ENCODE measurements at places on chromosomes 7 and 10.

DNA sequence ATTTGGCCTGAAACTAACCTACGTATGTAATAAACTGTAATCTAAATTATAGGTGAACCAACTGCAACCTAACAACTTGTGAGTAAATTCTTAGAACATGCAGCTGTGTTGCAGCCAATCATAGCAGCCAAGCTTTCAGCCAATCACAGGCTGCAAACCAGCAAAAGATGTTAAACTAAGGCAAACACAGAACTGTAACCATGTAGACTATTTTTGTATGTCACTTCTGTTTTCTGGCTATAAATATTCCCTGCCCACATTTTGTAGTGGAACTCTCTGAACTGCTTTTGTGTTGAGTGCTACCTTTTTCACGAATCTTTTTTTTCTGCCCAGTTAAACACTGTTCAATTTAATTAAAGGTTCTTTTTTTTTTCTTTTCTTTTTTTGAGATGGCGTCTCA lies 28.2 kb upstream of the ZPBP start:
- no peak for DNase-seq

- no peak for DNase-seq
Observed at GRCh38 chr7:45922810-45923209, 1.7 kb upstream of the IGFBP3 start.

DNA sequence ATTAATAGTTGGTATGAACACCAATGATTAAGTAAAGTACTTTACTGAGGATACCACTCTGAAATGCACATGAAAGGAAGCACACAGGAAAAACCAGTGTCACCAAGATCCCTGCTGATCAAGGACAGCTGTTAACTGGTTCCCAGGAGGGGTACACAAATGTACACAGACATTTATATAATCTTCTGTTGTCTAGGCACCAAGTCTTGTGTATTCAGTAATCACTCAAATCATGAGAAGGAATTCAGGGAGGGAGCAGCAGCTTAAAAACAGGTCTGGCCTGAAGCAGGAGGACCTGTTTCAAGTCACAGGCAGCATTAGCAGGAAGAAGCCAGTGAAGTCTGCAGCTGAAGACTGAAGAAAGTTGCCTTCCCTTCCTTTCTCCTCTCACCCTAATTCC lies 18.7 kb downstream of the MPP7 start:
- no peak for DNase-seq

- no peak for DNase-seq
Observed at GRCh38 chr10:6064119-6064518, 2.0 kb upstream of the IL2RA start.

DNA sequence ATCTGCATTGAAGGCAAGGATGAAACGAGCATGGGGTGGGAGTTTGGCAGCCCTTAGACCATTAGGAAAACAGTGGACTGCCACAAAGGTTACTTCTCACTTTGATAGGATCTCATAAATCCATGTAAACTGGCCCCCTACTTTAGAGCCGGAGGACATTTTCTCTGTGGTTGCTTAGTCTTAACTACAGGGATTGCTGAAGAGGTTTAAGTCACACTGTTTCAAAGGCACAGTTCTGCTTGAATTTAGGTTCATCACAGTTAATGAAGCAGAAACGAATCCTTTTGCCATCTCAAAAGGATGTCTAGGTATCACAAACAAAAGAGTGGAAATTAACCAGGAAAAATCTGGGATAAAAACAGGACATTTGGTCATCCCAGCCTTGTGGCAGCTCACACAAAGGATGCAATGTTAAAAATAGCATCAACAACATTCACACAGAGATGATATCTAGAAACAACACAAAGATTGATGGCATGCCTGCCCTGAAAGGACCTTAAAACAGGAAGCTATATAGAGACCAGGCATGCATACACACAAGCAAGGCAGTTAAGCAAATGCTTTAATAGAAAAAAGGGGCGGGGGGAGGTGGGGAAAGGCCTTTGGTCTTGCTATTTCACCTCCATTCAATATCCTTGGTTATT lies 74.0 kb downstream of the DOCK4 start:
- no peak for DNase-seq

DNA sequence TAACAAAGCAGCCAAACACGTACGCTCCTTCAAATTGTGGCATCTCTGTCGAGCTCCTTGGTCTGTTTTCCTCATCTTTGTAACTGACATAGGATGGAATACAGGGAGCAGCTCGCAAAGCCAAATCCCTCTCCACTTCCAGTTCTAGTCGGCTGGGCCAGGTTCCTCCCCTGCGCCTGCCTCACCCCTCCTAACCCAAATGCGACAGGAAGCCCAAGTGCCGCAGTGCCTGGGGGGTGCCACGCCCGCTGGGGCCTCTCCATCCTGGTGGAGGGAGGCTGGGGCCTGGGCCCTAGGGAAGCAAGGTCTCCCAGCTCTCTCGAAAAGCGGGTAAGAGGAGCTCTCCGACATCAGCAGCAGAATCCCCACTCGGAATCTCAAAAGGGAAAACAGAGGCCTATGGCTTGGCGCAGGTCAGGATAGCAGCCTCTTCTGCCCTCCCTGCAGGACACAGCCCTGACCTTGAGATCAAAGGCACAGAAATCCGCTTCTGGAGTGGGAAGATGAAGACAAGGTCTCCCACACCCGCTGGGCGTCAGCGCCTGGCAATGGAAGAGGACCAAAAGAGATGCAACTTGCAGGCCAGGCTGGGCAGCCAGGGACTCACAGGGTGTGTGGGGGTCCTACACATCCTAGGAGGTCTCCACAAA lies 165.8 kb downstream of the NRF1 start:
- DNase-seq: no peak

DNA sequence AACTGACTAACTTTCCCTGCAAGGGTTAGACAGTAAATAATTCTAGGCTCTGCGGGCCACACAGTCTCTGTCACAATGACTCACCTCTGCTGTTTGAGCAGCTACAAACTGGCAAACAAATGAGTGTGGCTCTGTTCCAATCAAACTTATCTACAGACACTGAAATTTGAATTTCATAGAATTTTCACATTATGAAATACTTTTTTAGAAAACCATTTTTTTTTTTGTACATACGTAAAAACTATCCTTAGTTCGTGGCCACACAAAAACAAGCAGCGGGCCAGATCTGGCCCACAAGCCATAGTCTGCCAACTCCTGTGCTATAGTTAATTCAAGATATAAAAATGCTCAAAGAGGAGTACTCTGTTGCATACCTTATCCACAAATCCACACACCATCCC lies 32.6 kb downstream of the PIP4K2A start:
- DNase-seq: no peak

DNA sequence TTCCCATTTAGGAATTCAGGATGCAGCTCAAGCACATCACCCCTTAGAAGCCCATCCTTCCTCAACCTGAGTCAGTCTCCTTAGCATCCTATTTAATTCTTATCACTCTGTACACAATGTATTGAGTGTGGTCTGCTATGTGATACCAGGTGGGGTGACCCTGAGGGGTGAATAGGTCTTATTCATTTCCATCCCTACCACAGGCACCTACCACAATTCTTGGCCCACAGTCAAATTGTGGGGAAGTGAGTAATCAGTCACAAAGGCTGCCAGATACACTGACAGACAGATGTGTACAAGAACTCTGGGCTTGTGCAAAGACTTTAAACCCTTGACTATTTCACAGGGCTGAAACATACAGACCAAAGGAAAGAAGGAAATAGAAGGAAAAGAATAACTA lies 560.5 kb downstream of the PARD3 start:
- no peak for DNase-seq

DNA sequence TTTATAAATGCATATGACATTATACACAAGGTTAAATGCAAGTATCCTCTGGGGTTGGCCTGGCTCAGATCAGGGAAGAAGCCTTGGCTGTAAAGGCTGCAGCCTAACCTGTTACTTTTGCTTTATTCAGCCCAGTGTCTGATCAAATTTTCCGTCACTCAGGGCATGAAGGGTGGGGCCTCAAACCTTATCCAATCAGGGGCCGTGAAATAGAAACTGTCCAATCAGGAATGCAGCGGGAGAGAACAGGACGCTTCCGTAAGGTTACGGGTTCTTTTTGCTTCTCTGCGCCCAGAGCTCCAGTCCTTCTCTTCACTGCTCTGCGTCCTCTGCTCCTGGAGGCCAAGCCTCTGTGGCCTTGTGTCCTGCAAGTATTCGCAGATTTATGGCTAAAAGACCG lies at the start of gene ZNF716:
TSS of gene ZNF716 (plus strand) at position 274 of the 400 bp plus-strand sequence. CDS start at position 386, 112 bp downstream.
- DNase-seq: no peak

GRCh38 chr10:56496186-56496486 lies 135.1 kb upstream of the ZWINT start:
- no peak for DNase-seq

- DNase-seq: peak; percentile 18
Observed at GRCh38 chr7:2041496-2042367, 191.0 kb downstream of the MAD1L1 start.

- no peak for DNase-seq
Observed at GRCh38 chr7:69204943-69205342, 393.3 kb upstream of the AUTS2 start.

- DNase-seq: no peak
Observed at GRCh38 chr10:104146882-104147281, 24.9 kb downstream of the SFR1 start.

GRCh38 chr10:43702213-43702935 lies 53.7 kb upstream of the ZNF32 start:
- DNase-seq: no peak

DNA sequence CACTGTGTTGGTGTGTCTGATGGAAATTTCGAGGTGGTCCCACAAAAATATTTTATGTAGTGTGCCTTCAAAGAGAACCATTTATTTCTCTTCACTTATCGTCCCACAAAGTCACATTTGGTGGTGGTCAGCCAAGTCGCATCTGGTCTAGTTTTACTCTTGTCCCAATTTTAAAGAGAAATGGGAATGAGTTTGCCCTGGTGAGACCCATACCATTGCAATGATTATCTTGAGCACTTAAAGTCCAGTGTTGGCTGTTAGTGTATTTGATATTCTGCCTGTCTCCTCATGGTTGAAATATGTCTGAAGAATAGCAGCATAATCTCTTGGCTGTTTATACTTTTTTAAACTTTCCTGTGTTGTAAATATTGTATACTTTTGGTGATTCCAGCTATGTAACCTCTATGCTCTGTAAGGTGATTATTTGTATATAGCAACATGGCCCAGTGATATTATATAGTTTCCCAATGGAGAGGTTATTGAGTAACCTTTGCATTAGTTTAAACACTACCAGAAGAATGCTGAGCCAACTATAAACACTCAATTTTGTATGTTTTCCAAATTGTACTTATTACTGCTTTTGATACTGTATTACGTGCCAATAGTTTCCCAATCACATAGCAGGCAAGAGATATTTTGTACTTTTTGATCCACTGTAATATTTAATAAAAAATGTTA lies 172.2 kb downstream of the RTKN2 start:
- DNase-seq: no peak

DNA sequence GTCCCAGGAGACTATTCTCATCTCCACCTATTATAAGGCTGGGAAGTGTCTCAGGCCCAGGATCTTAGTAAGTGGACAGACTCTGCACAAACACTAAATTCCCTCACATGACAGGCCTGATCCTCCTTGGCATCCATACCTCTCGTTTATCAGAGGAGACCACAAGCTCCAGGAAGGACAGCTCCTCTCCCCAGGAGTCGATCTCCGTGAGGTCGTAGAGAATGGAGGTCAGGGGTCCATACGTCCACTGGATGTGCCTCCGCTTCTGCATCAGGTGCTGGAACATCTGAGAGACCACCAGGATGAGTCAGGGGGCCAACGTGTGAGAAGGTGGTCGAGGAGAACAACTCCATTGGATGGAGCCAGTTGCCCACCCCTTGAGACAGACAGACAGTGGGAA lies 5.6 kb downstream of the TRPV5 start:
- no peak for DNase-seq

DNA sequence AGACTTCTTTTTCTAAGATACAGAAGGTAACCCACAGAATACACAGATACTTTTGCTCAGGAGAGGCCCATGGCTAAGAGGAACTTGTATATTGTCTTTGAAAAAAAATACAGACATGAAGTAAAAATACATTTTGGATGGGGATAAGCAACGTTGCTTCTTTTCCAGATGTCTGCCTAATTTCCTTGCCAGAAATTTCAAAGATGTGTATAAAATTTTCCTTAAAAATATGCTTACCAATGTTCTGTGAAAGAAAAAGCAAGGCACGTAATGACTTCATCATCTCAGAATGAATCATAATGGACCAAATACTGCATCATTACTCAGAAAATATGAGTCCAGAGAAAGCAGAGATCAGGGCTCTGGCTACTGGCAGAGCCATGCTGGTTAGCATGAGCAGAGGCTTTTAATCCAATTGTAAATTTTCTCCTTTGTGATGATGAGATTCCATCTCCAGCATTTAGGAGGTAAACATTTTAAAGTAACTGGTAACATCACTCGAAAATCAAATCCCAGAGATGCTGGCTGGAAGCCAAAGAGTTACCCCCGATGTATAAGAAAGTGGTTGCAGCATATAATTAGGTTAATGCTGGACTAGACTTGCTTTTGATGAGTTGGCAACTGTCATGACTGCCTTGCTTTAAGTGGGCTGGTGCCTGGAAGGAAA lies 272.5 kb downstream of the SEMA3A start:
- no peak for DNase-seq

GRCh38 chr7:105017657-105018365 lies 3.8 kb downstream of the KMT2E start:
- DNase-seq: no peak

DNA sequence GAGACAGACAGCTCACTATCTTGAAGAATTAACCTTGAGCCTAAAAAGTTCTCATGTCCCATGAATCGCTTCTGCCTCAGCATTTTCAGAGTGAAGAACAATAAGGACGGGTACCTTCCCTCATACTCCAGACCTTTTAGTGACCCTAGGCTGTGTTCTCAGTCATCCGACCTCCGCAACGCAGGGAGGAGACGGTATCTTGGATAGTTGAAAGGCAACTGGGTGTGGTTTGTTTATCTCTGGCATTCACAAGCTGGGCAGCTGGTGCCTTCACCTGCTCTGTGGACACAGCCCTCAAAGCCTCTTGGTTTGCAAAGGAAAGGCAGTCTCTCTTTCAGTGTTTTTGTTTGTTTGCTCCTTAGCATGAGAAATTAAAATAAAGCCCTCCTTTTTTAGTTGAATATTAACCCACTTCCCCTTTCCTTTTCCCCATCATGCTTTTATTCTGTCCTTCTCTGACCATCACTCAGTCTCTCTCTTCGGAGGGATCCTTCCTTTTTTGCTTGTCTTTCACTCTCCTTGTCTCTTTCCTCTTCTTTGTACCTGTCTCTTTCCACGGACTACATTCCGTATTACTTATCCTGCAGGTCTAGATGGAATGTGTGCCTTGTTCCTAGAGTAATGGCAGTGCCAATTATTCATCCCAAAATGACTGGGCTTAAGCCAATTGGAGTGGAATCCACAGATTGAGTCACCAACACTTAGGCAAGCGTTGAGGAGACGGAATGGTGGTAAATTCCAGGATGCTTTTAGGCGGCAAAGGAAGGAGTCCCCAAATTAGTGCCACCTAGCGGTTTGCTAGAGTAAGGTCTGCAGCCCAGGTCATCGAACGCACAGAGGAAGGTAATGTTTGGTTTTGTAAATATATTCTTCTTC lies 45.8 kb downstream of the PRR15 start:
- DNase-seq: no peak
